A549 treated with dexamethasone at 1 μM for 4 hours (cell line): ENCODE measurements at places on chromosomes 4 and X. TPM values are rescaled to one million over a fixed set of nuclear protein-coding genes. Genes with fewer than 3 reads are reported as not detected.

ATOH1 gene
- not detected in 5 replicates for total RNA-seq

ARMCX4 gene
- 0.29 to 0.63 TPM (median 0.50 TPM) in 5 replicates for total RNA-seq

TRIM61 gene
- not detected in 5 replicates for total RNA-seq

INTS6L gene
- 0.09 to 0.25 TPM (median 0.12 TPM) in 5 replicates for total RNA-seq

ZGRF1 gene
- total RNA-seq = 2.7 to 4.2 TPM (median 3.6 TPM) in 5 replicates

PSAPL1 gene
- 0.29 to 0.51 TPM (median 0.36 TPM) in 5 replicates for total RNA-seq

PPEF2 gene
- not detected in 5 replicates for total RNA-seq

LANCL3 gene
- not detected in 5 replicates for total RNA-seq

CFAP99 gene
- total RNA-seq = 0.06 to 0.13 TPM (median 0.09 TPM) in 4 of 5 replicates, not detected in the other

MSANTD1 gene
- 0.05 to 0.18 TPM (median 0.08 TPM) in 5 replicates for total RNA-seq

CXCL8 gene
- 3.7 to 9.1 TPM (median 5.3 TPM) in 5 replicates for total RNA-seq

CT45A10 gene
- total RNA-seq = 0.21 to 0.55 TPM (median 0.44 TPM) in 4 of 5 replicates, not detected in the other

MAGIX gene
- 1.9 to 3.6 TPM (median 2.9 TPM) in 5 replicates for total RNA-seq

SPANXA1 gene
- 0.14 to 0.25 TPM (median 0.17 TPM) in 3 of 5 replicates, not detected in the others for total RNA-seq

LINC00632 gene
- total RNA-seq = 1.3 to 1.7 TPM (median 1.4 TPM) in 5 replicates

NCAPG gene
- total RNA-seq = 19.3 to 32.3 TPM (median 25.9 TPM) in 5 replicates

CSAG3 gene
- total RNA-seq = not detected in 5 replicates

SOX3 gene
- not detected in 5 replicates for total RNA-seq

PDZD4 gene
- total RNA-seq = 2.9 to 4.0 TPM (median 3.4 TPM) in 5 replicates

BGN gene
- total RNA-seq = 0.06 to 0.08 TPM in 2 of 5 replicates, not detected in the others

SSX2 gene
- not detected in 5 replicates for total RNA-seq

VCX3A gene
- not detected in 5 replicates for total RNA-seq

RS1 gene
- total RNA-seq = not detected in 5 replicates

LGI2 gene
- 0.07 to 0.39 TPM (median 0.11 TPM) in 5 replicates for total RNA-seq

DBET gene
- not detected in 5 replicates for total RNA-seq

RPS6KA6 gene
- 3.7 to 7.1 TPM (median 5.7 TPM) in 5 replicates for total RNA-seq

KIT gene
- total RNA-seq = 0.02 to 0.12 TPM (median 0.05 TPM) in 5 replicates

GSX2 gene
- not detected in 5 replicates for total RNA-seq

ADAM29 gene
- not detected in 5 replicates for total RNA-seq

GYPB gene
- total RNA-seq = not detected in 5 replicates

ANOS1 gene
- total RNA-seq = 0.02 to 0.07 TPM (median 0.06 TPM) in 5 replicates

GABRG1 gene
- not detected in 5 replicates for total RNA-seq

P2RY8 gene
- total RNA-seq = 0.05 to 0.13 TPM (median 0.05 TPM) in 3 of 5 replicates, not detected in the others

SLC4A4 gene
- 0.97 to 1.7 TPM (median 1.3 TPM) in 5 replicates for total RNA-seq

LARP1B gene
- 11.5 to 15.9 TPM (median 13.6 TPM) in 5 replicates for total RNA-seq

FGFRL1 gene
- 12.2 to 22.0 TPM (median 21.3 TPM) in 5 replicates for total RNA-seq

SSX1 gene
- not detected in 5 replicates for total RNA-seq

ARHGEF9 gene
- 4.1 to 6.1 TPM (median 5.6 TPM) in 5 replicates for total RNA-seq

SSX2B gene
- total RNA-seq = not detected in 5 replicates

SMPX gene
- total RNA-seq = 0.11 to 0.14 TPM in 2 of 5 replicates, not detected in the others

OTC gene
- not detected in 5 replicates for total RNA-seq

HPSE gene
- 1.2 to 1.7 TPM (median 1.4 TPM) in 5 replicates for total RNA-seq

GYPA gene
- total RNA-seq = not detected in 5 replicates

PAQR3 gene
- total RNA-seq = 6.1 to 9.2 TPM (median 8.9 TPM) in 5 replicates

ADGRG4 gene
- not detected in 5 replicates for total RNA-seq

DGKK gene
- total RNA-seq = not detected in 5 replicates

SLC10A6 gene
- not detected in 5 replicates for total RNA-seq

SULT1E1 gene
- not detected in 5 replicates for total RNA-seq

PABPC1L2B gene
- total RNA-seq = not detected in 5 replicates

HERC5 gene
- total RNA-seq = 3.6 to 5.0 TPM (median 4.5 TPM) in 5 replicates

KIAA1210 gene
- total RNA-seq = 0.01 to 0.02 TPM (median 0.01 TPM) in 3 of 5 replicates, not detected in the others

SHOX gene
- 0.02 to 0.05 TPM (median 0.04 TPM) in 4 of 5 replicates, not detected in the other for total RNA-seq

GRPEL1 gene
- 62.9 to 76.7 TPM (median 73.8 TPM) in 5 replicates for total RNA-seq

GLUD2 gene
- total RNA-seq = 1.8 to 2.4 TPM (median 2.0 TPM) in 5 replicates
